Lower lobe of right lung (tissue), 2 donors: ENCODE measurements at places on chromosomes 12 and 14. TPM values are rescaled to one million over a fixed set of nuclear protein-coding genes. Genes with fewer than 3 reads are reported as not detected.

Gene OTX2
- not detected for total RNA-seq

DNA sequence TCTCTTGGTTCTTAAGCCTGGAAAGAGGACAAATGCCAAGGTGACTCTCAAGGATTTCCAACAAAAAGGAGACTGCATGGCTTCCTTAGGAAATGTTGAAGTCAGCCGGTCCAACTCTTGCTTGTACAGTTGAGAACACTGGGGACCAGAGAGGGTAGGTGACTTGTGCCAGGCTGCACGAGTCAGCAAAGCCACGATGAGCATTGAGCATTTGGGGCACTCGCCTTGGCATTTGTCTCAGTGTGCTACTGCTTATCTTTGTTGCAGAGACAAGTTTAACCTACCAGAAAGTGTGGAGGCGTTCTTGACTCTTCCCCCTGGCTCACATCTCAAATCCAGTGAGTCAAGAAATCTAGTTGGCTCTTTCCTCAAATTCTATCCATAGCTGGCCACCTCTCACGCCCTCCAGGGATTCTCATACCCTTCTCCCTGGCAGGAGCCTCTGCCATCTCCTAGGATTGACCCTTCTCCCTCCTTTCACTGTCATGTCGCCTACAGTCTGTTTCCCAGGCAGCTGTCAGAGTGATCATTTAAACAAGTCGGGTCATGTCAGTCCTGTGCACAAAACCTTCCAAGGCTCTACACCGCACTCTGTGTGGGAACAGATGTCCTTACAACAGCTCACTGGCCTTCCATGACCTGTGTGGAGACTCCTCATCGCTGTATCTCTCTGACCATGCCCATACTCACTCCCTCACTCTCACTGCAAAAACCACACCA lies 17.2 kb upstream of the KRT83 start:
- DNase-seq = no peak
- no peaks in the 10 kb centered on the region for H3K27me3 ChIP-seq
- H3K4me3 ChIP-seq = no peak overlapping the region
- H3K4me1 ChIP-seq = no peaks in the 10 kb centered on the region

- H3K27me3 ChIP-seq = no peaks in the 10 kb centered on the region
- no peak overlapping the region for H3K4me3 ChIP-seq
- H3K4me1 ChIP-seq = no peaks in the 10 kb centered on the region
- no peaks in the 10 kb centered on the region for H3K36me3 ChIP-seq
These were observed 60.0 kb downstream of the PLEKHG7 start for GRCh38 chr12:92762773-92763172.

DNA sequence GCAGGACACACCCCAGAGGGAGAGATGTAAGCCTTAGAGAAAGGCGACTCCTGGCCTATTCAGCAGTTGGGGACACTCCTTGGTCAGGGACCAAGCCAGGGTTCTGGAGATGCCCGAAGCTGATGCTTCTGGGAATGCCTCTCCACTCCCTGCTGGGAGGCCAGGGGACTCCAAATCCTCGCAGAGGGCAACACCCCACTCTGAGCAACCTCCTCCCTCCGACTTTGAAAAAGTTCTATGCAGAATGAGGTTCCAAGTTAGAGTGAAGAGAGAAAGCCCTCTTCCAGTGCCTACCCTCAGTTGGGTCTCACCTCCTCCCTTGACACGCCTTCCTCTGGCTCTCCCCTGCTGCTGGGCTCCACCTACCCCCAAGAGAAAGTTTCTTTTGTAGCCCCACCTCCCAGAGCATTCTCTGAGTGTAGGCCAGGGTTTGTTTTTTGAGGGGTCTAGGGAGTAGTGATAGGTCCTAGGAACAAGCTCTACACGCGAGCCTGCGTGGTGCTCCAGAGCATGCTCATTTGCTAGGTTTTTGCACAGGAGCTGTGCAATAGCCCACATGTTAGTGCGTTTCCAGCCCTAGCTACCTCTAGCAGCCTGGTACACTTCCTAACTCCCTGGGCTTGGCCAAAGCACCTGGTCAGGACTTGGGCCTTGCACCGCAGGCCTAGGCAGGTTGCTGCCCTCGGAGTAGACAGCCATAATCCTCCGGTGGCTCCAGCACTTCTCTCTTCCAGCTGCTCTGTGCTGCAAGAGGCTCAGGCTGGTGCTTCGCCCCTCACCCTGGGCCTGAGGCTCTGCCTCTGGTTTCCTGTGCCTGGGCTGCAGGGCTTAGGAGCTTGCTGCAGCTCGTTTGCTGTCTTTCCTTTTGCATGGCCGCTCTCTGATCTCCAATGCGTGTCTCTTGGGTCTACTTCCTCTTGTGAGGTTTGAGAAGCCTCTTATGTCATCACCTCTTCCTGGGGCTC lies 590 bp upstream of the CEBPE start:
- peaks cover 23% of the 10 kb centered on the region for H3K4me1 ChIP-seq
- no peaks in the 10 kb centered on the region for H3K27me3 ChIP-seq
- no peak overlapping the region for H3K4me3 ChIP-seq
- DNase-seq = no peak

DNA sequence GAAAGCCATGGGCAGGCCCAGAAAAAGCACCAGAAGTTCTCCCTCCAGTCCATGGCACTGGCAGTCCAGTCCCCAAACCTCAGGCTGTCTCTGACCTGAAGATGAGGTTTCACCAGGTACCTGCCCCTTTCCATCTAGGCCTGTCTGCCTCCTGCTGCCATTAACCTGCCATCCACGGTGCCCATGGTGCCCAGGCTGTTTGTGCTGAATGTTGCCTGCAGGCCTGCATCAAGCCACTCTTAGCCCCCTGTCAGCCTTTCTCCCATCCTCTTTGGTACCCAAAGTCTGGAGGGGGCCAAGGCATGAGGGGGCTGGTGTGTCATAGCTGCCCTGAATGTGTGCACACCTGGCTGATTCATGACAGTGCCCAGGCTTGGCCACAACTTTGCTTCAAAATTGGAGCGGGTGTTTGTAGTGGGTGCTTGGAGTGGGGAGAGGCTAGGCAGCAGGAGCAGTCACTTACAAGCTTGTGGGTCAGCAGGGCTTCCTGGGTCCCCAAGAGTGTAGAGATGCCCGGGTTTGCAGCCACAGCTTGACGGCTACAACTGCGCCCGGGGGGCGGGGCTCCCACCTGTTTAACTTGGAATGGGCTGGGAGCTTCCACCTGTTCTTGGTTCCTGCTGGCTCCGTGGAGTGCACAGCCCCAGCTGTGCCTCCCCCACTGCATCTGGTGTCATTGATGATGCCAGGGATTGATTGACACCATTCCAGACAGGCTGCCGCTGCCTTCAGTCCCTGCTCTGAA lies 88.5 kb downstream of the GPHN start:
- H3K4me1 ChIP-seq = no peaks in the 10 kb centered on the region
- no peak overlapping the region for H3K4me3 ChIP-seq
- no peak overlapping the region for H3K27ac ChIP-seq
- DNase-seq = peak; percentile 23

DNA sequence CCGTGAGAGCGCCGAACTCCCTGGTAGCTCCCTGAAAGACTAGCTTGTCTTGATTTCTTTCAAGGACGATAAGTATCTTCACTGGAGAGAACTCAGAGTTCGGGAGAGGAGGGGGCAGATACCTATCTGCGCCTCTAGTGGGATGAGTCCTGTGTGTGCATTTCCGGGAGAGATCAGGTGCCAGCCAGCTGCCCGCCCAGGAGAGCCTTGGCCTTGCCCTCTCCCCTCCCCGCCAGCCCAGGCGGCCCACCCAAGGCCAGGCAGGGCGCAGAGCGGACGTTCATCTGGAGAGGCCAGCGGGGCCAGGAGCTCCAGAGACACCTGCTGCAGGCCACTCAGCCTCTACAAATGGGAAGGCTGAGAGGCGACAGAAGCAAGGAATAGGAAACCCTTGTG lies 1.0 kb downstream of the CD9 start:
- H3K27ac ChIP-seq = peak overlapping the region; percentile 90
- DNase-seq = peak; percentile 68
- H3K36me3 ChIP-seq = no peaks in the 10 kb centered on the region
- peak overlapping the region; percentile 82 for H3K4me3 ChIP-seq
- peaks cover 85% of the 10 kb centered on the region for H3K4me1 ChIP-seq

- no peak overlapping the region for H3K27ac ChIP-seq
- peaks cover 61% of the 10 kb centered on the region for H3K36me3 ChIP-seq
- H3K27me3 ChIP-seq = no peaks in the 10 kb centered on the region
These were observed 7.0 kb downstream of the VCPKMT start for GRCh38 chr14:50109342-50109741.

DNA sequence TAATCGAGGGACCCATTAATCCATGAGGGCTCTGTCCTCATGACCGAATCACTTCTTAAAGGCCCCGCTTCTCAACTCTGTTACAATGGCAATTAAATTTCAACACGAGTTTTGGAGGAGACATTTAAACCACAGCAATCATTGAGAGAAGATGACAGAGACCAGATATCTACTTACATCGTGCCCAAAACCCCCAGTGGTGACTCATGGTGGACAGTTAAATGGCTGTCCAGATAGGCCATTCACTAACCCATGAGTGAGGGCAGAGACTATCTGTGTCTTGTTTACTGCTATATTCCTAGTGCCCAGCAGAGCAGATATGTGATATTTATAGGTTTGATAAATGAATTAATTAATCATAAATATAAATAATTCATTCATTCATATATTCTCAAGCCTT lies 20.0 kb upstream of the FLVCR2 start:
- no peak overlapping the region for H3K27ac ChIP-seq
- no peaks in the 10 kb centered on the region for H3K27me3 ChIP-seq

Gene CABP1
- 0.30 TPM for total RNA-seq

Gene MAPKAPK5
- 39.4 TPM for total RNA-seq

DNA sequence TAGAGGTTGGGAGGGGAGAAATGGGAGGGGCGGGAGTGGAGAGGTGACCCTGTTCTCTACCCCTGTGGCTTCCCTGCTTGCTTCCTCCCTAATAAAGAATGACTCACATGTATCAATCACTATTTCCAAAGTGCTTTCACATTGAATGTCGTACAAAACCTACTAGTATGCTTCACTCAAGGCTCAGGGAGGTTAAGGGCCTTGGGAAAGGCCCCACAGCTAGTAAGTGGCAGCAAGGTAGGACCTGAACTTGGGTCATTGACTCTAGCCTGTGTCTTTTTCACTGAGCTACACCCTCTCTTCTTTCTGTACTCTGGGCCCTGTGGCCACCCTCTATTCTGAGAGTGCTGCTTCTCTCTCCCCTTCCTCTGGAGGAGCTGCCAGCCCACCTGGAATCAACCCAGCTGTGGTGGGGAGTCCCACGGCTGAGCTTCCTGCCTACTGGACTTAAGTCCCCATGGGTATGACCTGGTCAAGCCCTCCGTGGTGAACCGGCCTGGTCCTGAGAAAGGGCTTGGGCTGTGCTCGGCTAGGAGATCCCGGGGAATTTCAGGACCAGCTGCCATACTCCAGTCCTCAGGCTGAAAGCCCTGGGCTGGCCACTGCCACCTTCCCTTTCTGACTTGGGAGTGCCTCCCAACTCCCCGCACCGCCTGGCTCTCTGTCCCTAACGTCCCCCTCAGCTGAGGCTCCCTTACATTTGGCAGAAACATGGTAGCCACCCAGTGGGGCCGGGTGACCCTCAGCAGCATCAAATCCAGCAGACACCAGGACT lies 13.0 kb downstream of the SLC48A1 start:
- H3K4me3 ChIP-seq = no peak overlapping the region
- no peaks in the 10 kb centered on the region for H3K27me3 ChIP-seq
- peak overlapping the region; percentile 24 for H3K27ac ChIP-seq
- peak; percentile 37 for DNase-seq
- peaks cover 96% of the 10 kb centered on the region for H3K36me3 ChIP-seq
- no peaks in the 10 kb centered on the region for H3K4me1 ChIP-seq

DNA sequence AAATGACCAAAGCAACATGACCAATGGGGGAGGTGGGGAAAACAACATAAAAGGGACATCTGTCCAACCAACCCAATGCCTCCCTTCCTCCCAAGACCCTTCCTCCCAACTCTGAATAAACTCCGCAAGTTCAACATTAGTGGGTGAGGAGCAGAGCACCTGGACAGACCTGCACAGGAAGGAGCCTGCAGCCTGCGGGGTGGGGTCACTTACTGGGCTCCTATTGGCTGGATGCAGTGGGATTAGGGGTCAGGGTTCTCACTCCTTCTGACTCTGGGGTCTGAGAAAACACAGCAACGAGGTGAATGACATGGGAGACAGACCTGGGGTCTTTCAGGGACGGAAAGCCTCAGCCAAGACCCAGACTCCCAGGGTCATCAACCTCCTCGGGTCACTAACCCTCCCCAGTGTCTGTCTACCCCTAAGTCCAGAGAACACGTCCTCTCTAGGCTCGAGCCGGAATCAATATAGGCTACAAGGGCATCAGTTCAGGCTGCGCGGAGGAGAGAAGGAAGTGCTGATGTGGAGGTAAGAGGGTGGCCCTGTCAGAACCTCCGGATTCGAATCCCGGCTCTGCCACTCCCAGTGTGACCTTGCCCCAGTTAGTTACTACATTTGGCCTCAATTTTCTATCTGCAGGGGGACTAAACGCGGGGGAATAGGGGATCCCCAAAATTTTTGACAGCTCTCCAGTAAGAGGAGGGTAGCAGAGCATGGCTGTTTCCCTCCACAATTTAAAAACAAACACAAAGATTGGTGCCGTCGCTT lies 860 bp downstream of the NDRG2 start:
- DNase-seq = no peak
- peak overlapping the region; percentile 90 for H3K4me3 ChIP-seq
- H3K4me1 ChIP-seq = peaks cover 17% of the 10 kb centered on the region
- peak overlapping the region; percentile 85 for H3K27ac ChIP-seq

GRCh38 chr12:32398816-32399369 lies 465 bp upstream of the FGD4 start:
- DNase-seq = no peak
- peak overlapping the region; percentile 93 for H3K27ac ChIP-seq
- peaks cover 4% of the 10 kb centered on the region for H3K27me3 ChIP-seq
- H3K36me3 ChIP-seq = no peaks in the 10 kb centered on the region
- peaks cover 33% of the 10 kb centered on the region for H3K4me1 ChIP-seq

DNA sequence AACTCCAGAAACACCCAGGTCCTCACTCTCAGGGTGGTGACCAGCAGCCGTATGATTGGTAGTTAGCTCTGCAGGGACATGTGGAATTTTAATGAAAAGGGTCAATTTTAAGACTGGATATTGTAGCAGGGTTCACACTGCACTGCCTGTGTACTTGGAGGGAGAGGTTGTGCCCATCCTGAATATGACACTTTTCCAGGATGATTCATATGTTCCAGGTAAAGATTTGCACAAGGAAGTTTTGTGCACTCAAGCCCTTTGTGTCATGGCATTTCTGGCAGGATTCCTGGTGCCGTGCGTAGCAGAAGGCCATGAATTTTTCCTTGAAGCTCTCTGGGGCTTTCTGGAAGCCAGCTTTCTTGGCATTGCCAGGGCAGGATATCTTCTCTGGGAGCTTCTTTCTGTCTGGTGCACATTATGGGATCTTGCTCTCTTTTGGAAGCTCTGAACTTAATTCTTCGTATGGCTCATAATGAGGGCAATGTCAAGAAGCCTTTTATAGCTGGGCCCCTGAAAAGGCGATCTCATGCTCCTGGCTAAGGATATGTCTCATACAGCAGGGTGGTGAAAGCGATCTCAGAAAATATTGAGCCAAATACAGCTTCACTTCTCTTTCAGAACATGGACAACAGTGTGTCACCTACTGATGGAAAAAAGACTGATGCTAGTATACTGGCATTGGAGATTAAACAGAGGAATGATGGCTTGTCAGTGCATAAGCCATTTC lies 1133.9 kb downstream of the AACS start:
- no peaks in the 10 kb centered on the region for H3K4me1 ChIP-seq
- no peak overlapping the region for H3K27ac ChIP-seq
- no peak overlapping the region for H3K4me3 ChIP-seq
- no peaks in the 10 kb centered on the region for H3K36me3 ChIP-seq
- no peaks in the 10 kb centered on the region for H3K27me3 ChIP-seq
- DNase-seq = no peak

- no peak overlapping the region for H3K27ac ChIP-seq
- H3K4me1 ChIP-seq = no peaks in the 10 kb centered on the region
- no peaks in the 10 kb centered on the region for H3K27me3 ChIP-seq
These were observed 24.7 kb downstream of the RPL10L start for GRCh38 chr14:46626876-46627275.

GRCh38 chr12:68013181-68013580 lies 23.9 kb downstream of the IFNG-AS1 start:
- no peak for DNase-seq
- H3K36me3 ChIP-seq = no peaks in the 10 kb centered on the region
- no peaks in the 10 kb centered on the region for H3K27me3 ChIP-seq
- no peak overlapping the region for H3K27ac ChIP-seq
